Left renal cortex interstitium (tissue), 4 donors: ENCODE measurements at places on chromosomes 4 and X.
A peak's percentile ranks its signal among the peaks of the same experiment; 100 is the strongest.

DNA sequence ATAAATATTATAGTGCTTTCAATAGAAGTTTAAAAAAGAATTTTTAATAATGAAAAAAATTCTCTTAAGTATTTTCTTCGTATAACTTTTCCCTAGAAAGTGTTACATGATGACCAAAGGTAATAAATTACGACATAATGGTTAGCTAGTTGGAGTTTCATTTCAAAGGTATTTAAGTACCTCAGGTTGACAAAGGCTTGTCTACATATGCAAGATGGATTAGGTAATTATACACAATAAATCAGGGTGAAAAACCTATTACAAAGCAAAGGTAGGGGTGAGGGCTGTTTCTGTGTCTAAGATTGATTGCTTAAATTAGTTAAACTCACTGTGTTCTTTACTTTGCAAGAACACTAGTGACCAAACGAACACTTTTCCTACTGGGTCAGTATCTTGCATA is 508.5 kb upstream of the FAT1 start:
- no peak for DNase-seq

DNA sequence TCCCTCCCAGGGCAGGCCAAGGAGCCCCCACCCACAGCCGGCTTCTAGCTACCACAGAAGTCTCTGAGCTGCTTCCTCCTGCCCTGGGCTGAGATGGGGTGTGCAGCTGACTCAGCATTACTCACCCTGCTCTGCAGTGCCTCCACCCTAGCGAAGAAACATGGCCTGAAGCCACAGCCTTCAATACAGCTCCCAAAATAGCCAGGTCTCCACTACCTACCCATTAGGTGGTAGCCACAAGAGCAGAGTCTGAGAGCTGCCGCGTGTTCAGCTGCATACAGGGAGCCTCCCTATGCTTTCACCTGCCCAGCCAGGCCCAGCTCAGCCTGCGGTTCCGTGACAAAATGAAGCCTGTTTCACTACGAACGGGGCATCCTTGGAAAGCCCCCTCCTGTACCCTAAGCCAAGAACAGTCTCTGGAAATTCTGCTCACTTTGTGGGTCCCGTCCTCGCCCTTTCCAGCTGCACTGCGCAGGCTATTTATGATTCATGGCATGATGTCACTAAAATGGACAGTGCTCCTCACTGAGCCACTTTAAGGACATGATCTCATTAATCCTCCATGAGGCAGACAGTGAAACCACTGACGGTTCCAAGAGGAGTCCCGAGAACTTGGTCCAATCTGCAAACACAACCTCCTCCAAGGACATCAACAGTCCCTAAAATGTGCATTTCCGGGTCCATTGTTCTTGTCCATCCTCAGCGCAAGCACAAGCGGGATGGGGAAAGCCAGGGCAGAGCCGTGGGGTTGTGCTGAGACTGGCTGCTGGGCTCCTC is 20.2 kb downstream of the WDR1 start:
- no peak for DNase-seq

- DNase-seq = no peak
Observed at GRCh38 chr4:79652232-79652631, 244.2 kb upstream of the GK2 start.

DNA sequence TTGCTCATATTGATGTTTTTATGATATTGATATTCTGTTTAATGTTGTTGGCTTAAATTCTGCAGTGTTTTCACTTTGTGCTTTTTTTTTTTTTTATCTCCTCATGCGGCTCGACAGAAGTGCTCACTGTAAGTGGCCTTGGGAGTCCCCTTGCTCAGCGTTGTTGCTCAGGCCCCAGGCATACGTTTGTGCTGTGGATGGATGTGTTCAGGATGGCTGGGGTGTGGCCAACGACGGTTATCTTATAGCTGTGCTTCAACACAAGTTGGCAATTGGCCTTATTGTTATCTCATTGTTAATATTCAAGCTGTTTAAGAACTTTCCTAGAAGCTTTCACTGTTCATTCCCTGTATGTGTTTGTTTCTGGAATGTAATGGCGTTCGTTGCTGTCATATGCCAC is 36.4 kb upstream of the CLCN4 start:
- no peak for DNase-seq

- no peak for DNase-seq
Observed at GRCh38 chr4:2792711-2793585, at the start of gene SH3BP2. SH3BP2 (plus strand) TSS chr4:2793085; CDS start chr4:2820618, 27,533 bp downstream.

- DNase-seq = no peak
Observed at GRCh38 chrX:136221851-136222513, 29.2 kb downstream of the MAP7D3 start.

- DNase-seq = peak; percentile 77
Observed at GRCh38 chrX:103687696-103688201, 1.2 kb upstream of the MORF4L2 start.

DNA sequence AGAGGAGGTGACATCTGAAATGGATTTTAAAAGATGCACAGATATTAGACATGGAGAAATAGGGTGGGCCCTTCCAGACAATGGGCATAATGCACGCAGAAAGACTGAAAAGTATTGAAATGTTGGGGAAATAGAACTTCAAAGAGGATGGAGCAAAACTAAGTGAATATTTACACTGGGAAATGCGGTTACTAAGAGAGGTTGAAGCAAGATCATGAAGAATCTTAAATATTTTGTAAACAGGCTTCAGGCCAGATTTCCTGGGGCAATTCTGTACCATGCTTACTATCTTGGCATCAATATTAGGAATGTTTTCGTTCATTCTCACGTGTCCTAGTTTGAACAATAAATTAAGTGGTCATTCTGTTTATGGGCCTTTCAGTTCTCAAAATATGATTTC is 216.3 kb downstream of the ADAMTS3 start:
- no peak for DNase-seq

GRCh38 chr4:1715002-1715758 is 3.1 kb upstream of the SLBP start:
- DNase-seq = no peak

DNA sequence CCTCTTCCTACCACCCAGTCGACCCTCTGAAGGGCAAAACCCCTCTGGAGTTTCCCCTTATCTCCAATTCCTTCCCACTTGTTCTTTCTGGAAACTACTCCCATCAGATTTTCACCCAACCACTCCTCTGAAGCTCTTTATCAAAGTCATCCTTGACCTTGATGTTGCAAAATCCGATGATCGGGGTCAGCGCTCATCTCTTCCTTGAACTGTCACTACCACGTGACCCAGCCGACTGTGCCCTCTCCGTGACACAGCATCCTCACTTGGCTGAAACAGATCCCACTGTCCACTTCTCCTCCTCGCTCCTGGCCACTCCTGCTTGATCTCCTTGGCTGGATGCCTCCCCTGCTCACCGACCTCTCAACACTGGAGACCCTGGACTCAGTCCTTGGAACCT is 1.1 kb downstream of the CFAP99 start:
- no peak for DNase-seq

DNA sequence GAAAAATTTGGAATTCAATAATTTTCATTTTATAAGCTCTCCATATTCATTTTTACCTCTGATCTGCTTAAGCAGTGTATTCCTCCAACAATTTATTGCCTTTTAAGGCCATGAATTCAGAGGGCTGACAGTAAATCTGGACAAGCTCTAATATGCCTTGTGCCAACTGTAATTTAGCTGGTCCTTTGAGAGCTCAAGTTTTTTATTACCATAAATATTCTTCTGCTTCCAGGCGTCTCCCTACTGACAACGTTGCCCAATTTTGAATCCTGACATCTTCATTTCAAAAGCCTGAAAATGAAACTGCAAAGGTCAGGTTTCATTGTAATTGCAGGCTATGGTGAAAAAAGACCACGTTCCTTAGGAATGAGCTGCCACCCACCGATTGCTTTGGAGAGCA is 95.8 kb upstream of the GEMIN8 start:
- no peak for DNase-seq
